Cardiac muscle cell (in vitro differentiated cells and primary cell): ENCODE measurements at places on chromosomes 2 and 18. TPM values are rescaled to one million over a fixed set of nuclear protein-coding genes. Genes with fewer than 3 reads are reported as not detected.

GRCh38 chr18:317618-318017, 49.8 kb upstream of the THOC1 start:
- DNase-seq, result no peak

The B3GNT7 gene
- total RNA-seq, result 7.7 and 15.8 TPM in 2 replicates

The WDR35 gene
- 6.9 and 10.1 TPM in 2 replicates for total RNA-seq

GRCh38 chr18:58231930-58232329, 187.9 kb downstream of the NEDD4L start:
- DNase-seq, result no peak

DNA sequence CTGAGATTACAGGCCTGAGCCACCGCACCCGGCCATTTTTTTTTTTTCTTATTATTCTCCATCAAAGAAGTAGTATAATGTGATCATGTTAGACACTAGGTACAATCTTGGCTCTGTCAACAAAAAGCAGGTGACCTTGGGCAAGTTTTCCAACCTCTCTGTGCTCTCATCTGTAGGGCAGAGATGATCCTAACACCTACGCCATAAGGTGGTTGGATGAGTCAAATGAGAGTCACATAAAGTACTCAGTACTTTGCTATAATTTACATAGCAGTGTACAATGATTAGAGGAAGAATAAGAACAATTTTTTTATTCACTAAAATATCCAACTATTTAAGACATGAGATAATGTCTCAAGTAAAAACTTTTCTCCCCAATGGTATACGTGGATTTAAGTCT, 128.6 kb downstream of the TGIF1 start:
- no peak for DNase-seq

DNA sequence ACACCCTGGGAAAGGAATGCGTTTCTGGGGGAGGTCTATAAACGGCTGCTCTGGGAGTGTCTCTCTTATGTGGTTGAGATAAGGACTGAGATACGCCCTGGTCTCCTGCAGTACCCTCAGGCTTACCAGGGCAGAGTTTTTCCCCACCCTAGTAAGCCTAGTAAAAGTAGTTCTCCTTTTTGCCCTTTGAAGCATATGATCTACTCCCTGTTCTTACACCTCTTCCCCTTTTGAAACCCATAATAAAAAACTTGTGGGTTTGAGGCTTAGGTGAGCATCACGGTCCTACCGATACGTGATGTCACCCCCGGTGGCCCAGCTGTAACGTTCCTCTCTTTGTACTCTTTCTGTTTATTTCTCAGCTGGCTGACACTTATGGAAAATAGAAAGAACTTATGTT, 97.4 kb downstream of the FSIP2 start:
- no peak for DNase-seq

The PLCD4 gene
- total RNA-seq, result 1.2 and 1.6 TPM in 2 replicates

DNA sequence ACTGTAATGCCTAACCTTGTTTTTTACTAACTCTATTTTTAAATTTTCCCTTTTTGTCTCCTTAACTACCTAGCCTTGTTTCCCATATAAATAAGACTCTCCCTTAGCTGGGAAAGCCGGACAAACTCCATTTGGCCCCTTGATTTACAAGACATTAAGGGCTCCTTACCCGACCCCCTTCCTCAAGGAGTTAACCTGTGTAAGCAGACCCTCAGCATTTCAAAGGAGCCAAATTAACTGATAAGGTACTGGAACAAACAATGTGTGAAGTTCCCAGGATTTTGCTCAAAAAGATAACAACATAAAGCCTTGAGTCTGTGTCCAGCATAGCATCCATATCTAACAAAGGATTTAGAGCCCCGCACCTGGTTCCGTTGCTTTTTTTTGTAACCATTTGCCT, 59.6 kb upstream of the C2orf15 start:
- DNase-seq, result no peak

DNA sequence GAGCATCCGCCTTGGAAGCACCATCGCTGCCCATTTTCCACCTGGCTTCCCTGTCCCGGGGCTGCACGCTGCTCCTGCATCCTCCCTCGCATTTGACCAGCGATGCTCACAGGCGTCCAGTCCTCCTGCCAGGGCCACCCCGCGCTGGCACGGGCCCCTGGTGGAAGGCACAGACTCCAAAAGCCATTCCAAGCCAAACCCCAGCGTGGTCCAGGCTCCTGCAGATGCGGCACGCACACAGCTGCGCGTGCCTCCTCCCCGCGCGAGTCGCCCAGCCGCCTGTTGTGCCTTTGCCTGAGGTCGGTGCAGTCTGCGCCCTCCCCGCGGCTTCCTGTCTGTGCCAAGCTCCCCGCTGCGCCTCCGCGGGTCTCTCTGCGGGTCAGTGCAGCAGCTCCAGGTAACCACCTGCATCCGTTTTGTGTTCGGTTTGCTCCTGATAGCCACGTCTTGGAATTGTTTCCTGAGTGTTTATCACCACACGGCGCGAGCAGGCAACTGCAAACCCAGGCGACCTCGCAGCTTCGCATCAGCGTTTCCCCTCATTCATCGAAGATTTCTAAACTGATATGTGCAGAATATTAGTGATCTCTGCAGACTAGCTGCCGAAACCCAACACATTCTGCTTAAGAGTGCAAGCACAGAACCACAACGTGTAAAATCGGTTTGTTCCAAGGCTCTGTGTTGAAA, 65.2 kb upstream of the SALL3 start:
- no peak for DNase-seq

DNA sequence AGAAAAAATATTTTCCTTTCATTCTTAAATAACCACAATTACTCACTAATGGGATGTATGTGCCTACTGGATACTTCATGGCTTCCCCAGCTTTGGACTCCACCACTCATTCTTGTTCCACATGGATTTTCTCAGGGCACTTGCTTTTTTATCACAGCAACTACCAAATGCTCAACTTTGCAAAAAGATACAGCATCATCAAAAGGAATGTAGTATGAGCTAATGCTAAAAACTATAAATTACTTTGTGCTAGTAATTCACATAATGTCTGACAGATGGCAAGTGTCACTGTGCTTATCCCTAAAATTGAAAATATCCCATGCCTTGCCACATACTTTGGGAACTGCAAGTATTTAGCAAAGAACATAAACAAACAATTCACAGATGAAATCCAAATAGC, 130.4 kb upstream of the ZFP36L2 start:
- no peak for DNase-seq

- no peak for DNase-seq
Measured at GRCh38 chr2:37872192-37872750, 52.8 kb upstream of the RMDN2 start.

- DNase-seq, result no peak
Measured at GRCh38 chr2:220243571-220243970, 616.1 kb downstream of the SLC4A3 start.
